ENCODE measurements at places on chromosomes 2 and 18.

DNA sequence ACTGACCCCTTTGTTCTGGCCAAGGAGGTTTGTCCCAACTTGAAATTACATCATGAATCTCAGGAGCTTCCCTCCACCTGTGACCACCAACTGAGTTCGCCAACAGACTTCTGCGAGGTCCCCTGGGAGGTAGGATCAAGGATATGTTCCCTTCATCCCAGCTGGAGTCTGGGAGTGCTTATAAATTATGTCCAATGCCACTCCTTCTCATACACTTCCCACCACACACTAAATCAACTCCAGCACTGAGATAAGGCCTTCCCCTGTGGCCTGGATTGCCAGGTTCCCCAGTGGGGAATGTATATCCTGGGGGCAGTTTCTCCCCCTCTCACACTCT, 99.2 kb downstream of the RND3 start:
- DNase-seq = peak; percentile 31

DNA sequence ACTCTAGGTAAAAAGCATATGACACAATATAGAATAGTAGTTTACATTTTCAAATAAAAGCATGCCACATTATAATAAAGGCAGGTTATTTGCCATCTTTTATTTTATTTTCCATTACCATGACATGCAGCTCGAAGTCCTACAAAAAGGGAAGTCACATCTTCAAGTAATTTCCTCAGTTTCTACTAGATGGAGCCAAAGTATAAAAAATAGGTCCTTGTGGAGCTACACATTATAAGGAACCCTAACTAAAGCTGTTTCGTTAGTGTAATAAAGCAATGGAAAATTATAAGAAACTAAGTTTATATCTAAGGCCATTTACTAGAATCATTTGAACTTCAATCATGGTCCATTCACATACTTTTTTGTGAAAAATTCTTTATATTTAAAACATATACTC, 674.5 kb downstream of the KCNJ3 start:
- DNase-seq = peak; percentile 11

DNA sequence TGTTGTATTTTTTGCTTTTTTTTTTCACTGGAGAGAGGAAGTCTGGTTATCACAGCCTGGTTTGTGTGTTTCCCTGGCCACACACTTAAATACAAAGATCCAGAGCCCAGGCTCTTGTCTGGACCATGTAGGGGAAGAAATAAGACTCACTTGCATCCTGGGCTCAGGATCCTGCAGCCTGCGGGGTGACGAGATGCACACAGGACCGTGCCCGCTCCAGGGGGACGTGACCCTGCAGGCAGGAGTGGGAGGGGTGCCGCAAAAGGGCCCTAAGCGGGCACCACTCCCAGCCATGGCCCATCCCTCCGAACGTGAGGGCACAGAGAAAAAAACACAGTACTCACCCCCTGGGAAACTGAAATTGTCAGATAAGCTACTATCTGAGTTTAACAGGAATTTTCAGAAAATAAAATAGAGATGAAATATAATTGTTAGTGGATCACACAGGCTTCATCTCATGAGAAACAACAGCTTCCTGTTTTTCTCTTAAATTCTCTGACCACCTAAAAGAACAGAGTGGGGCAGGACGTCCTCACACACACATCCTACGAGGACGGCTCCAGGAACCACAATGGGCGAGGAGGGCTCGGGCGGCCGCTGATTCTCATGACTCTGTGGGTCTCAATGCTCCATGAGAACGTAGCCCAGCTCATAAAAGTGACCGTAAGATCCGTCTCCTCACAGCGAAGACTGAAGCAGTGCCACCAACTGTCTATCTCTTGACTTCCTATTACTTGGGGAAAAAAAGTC, 142.6 kb upstream of the ALKAL2 start:
- no peak for DNase-seq

DNA sequence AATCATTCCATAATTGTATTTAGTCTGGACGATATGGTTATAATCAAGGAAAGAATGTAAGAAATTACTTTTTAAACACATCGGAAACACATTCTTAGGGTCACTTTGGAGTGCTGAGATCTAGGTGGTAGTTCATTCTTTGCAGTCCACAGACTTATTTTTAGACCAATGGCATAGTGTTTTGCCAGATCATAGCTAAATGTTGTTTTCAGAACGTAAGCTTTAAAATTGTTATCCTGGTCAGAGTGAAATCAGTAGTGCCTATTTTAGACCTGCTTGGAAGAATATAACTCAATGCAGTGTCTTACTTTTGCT, 4.3 kb downstream of the MYL12A start:
- DNase-seq = no peak

GRCh38 chr2:26571316-26571715, 69.8 kb downstream of the CIB4 start:
- no peak for DNase-seq

GRCh38 chr2:203646266-203646864, 60.1 kb upstream of the CD28 start:
- no peak for DNase-seq

GRCh38 chr18:25727281-25727985, 363.0 kb downstream of the SS18 start:
- DNase-seq = peak; percentile 94

DNA sequence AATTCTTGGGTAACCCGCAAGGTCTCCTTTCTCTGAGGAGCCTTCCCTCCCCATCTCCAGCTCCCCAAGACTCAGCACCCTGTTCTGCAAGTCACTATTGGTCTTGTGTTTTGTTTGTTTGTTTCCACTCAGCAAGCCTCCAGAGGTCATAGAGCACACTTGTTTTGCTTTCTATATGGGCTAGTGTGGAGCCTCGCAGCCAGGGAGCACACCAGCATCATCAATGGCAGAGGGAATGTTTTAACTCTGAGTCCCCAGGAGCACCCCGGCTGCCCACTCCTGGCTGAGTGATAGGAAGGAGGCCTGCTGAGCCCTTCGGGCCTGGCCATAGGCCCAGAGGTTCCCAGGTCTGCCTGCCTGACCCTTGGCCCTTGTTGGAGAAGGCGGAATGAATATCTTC, 36.6 kb downstream of the GLI2 start:
- no peak for DNase-seq

GRCh38 chr2:10452956-10453904, 5.1 kb upstream of the ODC1 start:
- DNase-seq = peak; percentile 39

- DNase-seq = no peak
These were observed 34.1 kb downstream of the GLI2 start for GRCh38 chr2:120769787-120770120.

GRCh38 chr2:208103616-208104015, 20.7 kb downstream of the CRYGD start:
- no peak for DNase-seq

DNA sequence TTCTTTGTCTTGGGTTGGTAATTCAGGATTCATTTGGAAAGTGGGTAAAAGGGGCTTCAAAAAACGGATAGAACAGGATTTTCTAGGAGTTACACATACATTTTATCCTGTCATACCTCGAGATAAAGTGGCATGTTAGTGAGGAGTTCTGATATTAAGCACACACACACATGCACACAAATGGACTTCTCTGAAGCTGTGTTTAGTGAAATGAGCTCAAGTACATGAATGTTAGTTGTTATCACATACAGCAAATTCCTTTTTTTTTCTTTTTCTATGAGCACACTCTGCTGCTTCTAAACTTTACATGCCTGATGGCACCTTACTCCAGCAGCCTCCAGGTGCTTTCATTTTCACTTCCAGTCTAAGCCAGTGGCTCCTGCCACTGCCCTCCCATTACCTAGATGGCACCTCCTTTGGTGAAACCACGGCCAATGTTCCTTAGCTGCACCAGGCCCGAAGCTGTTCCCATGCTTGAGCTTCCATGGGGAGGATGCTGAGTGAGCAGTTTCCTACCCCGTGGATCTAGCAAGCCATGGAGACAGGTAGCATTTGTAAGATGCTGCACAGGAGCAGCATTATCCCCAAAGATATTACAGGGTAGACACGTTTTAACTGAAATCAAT, 49.7 kb downstream of the STAT1 start:
- DNase-seq = no peak

DNA sequence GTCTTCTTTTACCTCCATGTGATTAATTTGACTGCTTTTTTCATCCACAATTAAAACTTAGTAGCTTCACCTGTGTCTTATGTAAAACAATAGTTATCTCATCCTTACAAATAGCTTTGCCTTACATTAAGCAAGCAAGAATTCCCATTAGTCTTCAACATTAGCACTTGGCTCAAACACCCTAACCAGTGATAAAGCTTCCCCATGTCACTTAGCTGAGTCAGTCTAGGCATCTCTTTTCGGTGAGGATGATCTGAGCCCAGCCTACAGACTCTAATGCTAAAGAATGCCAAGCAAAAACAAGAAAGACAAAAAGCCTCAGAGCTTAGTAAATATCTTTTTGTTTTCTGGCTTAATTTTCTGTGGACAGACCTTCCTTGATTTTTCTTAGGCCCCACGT, 26.1 kb downstream of the GAD1 start:
- DNase-seq = no peak

DNA sequence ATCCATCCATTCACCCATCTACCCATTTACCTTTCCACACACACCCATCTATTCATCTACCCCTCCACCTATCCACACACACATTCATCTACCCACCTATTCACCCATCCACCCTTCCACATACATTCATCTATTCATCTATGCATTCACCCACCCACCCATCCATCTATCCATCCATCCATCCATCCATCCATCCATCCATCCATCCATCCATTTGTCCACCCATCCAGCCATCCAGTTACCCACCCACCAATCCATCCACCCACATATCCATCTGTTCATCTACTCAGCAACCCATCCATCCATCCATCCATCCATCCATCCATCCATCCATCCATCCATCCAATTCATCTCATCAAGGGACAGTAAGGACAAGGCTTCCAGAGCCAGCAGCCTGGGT, 74.0 kb downstream of the INHBB start:
- DNase-seq = no peak

- no peak for DNase-seq
These were observed 151.1 kb downstream of the FSHR start for GRCh38 chr2:49003201-49003600.

GRCh38 chr2:146990311-146991054, 854.3 kb upstream of the ACVR2A start:
- no peak for DNase-seq

DNA sequence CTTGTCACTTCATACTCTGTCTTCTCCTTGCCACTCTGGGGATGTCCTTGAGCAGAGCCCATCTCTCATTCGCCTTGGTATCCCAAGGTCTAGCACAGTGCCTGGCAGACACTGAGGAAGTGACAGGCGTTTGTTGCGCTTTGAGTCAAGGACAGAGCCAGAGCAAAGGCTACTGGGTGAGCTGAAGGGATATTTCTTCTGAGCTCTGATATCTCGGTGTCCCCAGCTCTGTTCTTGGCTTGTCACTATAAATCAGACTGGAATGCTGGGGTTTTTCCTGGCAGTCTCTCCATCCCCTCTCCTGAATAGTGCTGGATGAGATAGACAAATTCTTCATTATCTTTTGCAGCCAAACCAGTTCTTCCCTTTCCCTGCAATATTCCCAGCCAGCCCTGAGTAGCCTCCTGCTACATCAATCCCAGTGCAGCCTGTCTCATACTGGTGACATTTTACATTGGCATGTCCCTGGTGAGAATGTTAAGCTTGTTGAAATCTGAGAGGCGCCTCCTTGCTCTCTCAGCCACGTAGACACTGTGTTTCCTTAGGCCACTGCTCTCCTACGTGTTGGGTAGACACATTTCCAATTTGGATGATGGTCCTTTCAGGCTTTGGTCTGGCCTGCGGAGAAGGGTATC, 61.7 kb downstream of the CTIF start:
- peak; percentile 1 for DNase-seq

DNA sequence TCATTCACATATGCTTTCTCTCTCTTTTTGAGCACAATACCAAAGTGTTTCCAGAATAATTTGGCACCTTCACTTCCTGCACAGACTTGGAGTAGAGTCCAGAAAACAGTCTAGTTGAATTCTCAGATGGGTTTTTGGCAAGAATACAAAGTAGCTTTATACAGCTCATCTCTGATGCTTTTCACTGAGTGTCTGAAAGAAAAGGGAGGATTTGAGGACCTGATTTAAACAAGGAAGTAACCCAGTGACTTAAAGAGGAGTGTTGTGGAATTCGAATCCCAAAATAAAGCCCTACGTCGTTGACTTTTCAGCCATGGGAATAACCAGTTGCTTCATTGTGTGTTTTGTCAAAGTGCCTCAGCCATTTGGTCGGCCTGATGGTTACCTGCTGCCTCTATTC, 31.8 kb downstream of the METAP1D start:
- DNase-seq = no peak

DNA sequence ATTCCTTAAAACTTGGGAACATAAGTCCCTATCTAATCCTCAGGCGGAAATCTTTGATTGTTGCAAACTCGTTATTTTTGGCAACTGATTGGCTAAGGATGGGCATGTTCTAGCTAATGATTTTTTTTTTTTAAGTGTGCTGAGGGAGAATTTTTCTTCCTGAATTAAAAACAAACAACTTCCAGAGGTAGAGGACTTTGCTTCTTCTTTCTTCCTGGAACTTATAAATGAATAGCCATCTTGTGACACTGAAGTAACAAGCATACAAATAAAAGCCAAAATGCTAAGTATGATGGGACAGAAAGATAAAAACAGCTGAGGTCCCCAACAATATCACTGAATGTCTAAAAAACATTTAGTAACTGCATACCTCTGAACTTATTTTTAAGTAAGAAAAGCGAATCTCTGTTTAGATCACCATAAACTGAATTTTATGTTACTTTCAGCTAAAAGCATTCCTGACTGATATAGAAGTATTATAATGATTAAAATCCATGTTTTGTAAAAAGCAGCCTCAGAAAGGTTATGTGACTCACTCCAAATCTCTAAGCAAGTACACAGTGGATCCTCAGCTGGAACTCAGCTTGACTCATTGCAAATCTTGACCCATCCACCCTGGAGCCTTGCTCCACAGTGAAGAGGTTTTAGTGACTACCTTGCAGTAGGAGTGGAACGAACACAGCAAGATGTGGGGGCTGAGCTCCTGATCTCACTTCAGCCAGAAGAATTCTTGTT, 344.4 kb downstream of the CLIP4 start:
- no peak for DNase-seq

- DNase-seq = no peak
These were observed 30.7 kb upstream of the ACSL3 start for GRCh38 chr2:222830164-222830563.

- no peak for DNase-seq
These were observed 6.7 kb upstream of the SLC4A5 start for GRCh38 chr2:74349889-74350288.

DNA sequence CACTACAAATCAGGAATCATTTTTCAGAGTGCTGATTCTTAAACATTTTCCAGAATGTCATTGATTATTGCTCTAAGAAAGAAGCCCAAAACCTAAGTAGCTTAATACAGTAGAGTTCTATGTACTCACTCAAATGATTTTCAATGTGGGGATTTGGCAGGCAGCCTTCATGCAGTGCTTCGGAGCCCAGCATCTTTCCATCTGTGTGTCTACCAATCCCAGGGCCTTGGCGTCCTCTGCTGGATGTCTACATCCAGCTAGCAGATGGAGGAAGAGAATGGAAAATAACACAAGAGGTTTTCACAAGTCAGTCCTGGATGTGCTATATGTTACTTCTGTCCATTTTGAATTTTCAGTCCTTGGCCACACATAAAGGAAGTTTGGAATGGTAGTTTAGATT, 151.8 kb downstream of the RDH14 start:
- no peak for DNase-seq

GRCh38 chr18:25737710-25738311, 352.6 kb downstream of the SS18 start:
- DNase-seq = peak; percentile 94

All from NCI-H524 (cell line).